ENCODE measurements at places on chromosomes 1 and 21.

DNA sequence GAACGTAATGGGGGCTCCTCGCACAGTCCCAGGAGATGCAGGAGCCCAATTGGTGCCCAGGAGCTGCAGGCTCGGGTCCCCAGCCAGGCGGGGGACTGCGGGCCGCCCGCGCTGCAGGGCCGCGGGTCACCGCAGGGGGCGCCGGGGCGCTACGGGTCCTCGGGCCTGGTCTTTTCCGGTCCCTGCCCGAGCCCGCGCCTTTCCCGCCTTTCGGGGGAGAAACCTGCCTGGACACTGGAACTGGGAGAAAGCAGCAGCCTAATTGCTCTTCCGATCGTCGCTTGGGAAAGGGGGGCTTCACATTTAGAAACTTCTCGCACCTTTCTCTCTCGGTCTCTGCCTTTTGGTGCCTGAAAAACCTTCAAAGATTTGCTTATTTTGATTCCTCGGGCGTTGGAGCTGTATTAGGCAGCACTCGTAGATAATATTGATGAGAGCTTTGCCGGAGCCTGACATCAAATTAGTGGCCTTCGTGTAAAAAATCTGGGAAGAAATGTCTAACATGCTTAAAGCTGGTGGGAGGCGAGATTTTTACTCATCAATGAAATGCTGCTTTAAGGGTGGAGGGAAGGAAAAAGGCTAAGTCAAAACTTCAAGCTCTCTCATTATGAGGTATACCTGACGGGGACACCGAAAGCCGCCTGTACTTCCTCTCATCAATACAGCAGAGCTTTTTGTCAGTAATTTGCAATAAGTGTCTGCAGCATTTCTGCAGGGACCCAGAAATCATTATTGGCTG is 12.6 kb upstream of the BARHL2 start:
- no peak for DNase-seq

DNA sequence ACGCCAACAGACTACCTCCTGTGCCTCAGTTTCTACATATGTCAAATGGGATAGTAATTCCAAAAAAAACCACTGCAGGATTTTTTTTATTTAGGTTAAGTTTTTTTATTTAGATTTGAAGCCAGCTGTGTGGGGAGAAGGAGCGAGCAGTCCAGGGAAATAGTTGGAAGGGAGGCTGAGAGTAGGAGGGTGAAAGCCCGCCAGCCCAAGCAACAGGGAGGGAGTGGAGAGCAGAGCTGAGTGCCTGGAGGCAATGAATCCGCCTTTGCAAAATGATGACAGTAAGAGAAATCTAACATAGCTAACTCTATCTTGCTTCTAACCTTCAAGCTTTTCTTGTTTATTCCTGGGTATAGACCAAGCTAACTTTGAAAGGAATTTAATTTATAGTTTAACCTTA is 15.6 kb upstream of the C1orf198 start:
- DNase-seq, result no peak

- DNase-seq, result no peak
Measured at GRCh38 chr1:162317621-162318020, 59.0 kb downstream of the SPATA46 start.

GRCh38 chr1:98330224-98330623 is 331.3 kb upstream of the SNX7 start:
- DNase-seq, result no peak

DNA sequence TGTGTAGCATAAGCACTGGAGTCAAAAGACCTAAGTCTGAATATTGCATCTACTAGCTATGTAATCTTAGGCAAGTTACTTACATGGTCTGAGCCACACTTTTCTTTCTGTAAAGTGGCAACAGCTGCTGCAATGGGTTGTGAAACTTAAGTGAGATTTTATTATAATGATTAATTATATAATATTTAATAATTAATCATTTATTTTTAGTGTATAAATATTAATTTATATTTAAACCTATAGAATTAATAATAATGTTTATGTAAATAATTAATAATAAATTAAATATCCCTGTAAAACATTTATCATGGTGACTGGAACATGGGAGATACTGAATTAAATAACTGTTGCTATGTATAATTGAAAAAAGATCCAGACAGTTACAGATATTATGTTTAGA is 180.3 kb downstream of the LRRC40 start:
- no peak for DNase-seq

DNA sequence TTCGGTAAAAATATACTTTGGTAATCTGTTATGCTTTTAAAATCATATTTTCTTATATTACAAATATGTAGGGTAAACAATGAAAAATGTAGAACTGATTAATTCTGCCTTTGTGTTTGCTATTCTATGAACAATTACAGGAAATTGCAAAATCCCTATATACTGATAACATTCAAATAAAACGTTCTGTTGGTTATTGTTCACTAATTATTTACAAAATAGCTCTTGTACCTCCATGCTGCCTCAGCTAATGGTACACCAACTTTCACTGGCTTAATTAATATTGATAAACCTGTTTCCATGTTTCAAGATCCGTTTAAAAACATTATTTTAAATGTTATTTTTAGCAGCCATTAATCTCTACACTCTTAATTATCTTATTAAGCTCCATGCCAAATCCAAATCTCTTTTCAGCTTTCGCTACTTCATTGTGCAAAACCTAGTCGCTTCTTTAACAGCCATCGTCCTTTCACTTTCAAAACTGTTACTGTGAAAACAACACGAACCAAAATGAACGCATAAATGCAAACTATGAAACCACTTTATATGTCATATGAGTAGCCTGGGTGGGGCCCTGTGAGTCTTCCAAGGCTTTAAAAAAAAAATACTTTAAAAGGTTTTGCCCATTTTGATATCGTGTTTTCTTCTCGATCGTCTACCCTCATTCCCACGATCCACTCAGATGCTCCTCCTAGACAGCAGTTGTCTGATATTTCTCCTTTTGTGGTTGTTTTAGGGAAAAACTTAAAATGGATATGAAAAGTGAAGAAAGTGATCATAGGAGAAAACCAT is 807.1 kb downstream of the USP25 start:
- no peak for DNase-seq

- no peak for DNase-seq
Measured at GRCh38 chr21:43626390-43626789, 32.9 kb downstream of the HSF2BP start.

DNA sequence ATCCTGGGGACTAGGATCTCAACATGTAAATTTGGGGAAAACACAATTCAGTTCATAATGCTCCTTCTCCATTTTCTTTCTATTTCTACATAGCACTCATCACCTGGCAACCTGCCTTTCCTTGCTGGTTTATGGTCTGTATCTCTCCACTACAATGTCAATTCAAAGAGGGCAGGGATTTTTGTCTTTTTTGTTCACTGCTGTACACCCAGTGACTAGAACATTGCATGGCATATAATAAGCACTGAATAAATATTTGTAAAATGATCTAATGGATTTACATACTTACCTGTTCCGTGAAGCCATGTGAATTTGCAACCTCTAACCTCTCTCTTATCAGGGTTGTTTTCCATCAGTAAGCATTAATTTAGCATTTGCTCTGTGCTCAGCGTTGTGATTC is 27.4 kb upstream of the TBX15 start:
- DNase-seq, result no peak

DNA sequence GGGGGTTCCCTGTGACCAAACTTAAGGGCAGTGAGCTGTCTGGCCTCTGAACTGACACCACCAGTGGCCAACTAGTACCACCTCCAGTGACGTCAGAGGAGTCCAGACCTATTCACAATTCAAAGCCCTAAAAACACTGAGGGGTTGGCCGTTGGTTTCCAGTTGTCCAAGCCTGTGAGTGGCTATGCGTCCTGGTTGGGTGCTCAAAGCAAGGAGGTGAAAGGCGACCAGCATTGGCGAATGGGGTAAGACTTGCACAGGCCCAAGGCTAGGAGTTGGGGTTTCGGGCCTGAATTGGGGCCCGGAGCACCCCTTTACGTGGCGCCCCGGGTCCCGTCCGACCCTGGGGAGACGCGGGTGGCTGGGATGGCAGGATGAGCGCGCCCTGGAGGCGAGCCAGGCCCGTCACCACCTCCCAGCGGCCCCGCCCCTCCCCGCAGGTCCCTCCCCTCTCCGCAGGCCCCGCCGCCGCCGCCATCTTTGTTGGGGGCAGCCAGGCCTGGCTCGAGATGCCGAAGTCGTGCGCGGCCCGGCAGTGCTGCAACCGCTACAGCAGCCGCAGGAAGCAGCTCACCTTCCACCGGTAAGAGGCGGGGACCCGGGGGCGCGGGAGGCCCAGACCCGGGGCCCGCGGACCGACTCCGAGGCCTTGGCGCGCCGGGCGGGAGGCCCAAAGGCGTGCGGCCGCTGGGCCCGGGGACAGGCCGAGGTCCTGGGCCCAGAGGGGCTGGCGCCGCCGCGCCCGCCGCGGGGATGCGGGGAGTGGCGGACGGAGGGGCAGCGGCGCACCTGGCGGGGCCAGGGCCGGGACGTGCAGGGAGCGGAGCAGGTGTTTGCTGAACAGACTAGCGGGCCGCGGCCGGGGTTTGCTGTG is at the start of gene THAP3:
Gene THAP3 (plus strand): TSS at position 159 of the 874 bp plus-strand sequence. CDS start 351 bp downstream, at position 510.
- DNase-seq, result peak; percentile 86

GRCh38 chr1:44842486-44842861 is 579 bp downstream of the PTCH2 start:
- DNase-seq, result no peak

- DNase-seq, result no peak
Measured at GRCh38 chr1:200850554-200850953, 22.2 kb upstream of the GPR25 start.

DNA sequence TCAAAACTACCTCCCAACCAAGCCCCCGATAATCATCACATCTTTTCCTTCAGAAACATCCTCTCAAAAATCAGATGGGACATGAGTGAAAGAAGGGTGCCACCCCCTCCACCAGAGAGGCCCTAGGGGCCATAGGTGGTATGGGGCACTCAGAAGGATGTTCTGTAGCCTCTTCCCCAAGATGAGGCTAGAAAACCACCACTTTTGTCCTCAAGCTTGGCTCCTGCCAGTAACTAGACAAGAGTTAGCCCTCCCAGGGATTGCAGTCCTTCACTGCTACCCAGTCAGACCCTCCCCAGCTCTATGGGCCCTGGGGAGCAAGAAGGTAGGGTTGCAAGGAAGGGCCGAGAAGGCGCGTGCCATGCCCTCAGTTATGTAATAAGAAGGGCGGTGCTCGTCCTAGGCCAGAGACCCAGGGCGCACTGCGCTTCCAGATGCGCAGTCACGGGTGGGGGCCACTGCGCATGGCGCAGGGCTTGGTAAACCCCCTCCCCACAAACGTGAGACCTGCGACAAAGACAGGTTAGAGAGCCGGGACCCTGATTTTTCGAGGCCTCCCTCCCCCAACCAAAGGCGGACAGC is 69.7 kb downstream of the CD46 start:
- no peak for DNase-seq

- DNase-seq, result no peak
Measured at GRCh38 chr1:38508232-38508631, 351.3 kb downstream of the RRAGC start.

DNA sequence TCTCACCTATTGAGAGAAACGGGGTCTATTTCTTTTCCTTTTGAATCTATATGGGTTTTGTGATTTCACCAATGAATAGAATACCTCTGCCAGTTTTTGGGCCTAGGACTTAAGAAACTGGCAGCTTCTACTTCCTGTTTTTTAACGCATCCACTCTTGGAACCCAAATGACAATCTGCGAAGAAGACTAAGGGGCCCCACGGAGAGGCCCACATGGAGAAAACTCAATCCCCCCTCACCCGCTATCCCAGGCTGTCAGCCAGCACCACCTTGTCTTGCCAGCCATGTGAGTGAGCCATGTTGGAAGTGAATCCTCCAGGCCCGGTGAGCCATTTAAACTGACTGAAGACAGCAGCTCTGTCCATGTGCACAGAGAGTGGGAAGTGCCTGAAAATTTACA is 3.6 kb upstream of the HENMT1 start:
- no peak for DNase-seq

DNA sequence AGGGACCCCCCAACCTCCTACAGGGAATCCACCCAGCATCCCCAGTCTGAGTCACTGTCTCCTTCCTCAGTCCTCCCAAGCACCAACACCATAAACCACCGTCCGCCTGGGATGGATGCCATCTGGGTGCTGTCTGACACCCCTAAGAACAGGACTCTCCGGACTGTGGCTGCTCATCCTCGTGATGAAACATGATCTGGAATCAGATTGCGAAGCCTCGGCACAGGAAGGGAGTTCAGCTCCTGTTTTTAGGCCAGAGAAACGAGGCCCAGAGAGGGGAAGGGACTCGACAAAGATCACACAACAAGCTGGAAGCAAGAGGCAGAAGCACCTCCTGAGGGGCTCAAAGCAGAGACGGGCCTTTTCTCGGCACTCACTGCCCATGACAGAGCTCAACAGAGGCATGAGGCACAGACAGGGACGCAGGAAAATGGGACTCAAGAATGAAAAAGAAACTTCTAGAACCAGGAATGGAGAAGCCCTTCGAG is 8.4 kb downstream of the KCNN3 start:
- DNase-seq, result no peak

DNA sequence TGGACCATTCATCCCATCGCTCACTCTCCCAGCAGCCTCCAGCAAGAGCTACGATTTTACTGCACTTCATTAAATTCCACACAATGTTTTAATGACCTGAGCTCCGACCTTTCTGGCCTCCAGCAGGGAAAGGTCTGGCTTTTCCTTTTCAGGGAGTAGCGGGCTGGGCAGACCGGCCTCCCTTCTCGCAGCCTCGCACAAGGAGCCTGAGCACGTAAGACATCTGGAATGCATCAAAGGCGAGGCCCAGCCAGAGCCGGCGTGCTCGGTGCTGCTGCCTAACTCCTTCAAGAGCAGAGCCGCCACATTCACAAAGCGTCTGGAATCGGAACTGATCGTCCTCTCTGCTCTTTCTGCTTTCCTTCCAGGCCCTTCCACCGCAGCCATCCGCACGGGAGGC is 32.5 kb upstream of the FHAD1 start:
- no peak for DNase-seq

DNA sequence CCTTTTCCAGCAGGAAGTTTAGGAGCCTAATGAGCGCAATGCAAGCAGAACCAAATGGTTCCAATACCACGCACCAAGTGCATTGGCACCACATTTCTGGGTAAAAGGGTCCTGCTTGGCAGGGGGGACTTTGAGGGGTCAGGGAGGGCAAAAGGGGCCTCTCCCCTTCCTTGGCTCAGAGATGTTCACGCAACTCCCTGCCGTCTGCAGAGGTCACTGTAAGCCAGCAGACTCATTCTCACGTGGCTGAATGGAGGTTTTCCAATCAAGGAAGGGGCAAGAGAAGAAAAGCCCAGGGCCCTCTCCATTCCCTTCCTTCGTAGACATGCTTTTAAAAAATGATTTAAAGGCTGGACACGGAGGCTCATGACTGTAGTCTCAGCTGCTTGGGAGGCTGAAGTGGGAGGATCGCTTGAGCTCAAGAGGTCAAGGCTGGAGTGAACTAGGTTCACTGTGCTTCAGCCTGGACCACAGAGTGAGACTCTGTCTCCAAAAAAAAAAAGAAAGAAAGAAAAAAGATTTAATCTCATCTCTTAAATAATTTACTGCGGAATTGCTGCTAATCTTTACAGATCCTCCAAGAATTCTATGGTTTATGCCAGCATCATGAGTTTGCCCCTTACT is 80.3 kb downstream of the RUNX3 start:
- no peak for DNase-seq

- no peak for DNase-seq
Measured at GRCh38 chr1:58785442-58786058, 1.7 kb upstream of the JUN start.
